Amygdala (tissue), 56 donors: ENCODE measurements at places on chromosomes 11 and 22.

- DNase-seq, result no peak
Measured at GRCh38 chr11:45930951-45931570, 8.6 kb downstream of the LARGE2 start.

- no peak for DNase-seq
Measured at GRCh38 chr11:81674211-81674610, 1059.5 kb downstream of the FAM181B start.

DNA sequence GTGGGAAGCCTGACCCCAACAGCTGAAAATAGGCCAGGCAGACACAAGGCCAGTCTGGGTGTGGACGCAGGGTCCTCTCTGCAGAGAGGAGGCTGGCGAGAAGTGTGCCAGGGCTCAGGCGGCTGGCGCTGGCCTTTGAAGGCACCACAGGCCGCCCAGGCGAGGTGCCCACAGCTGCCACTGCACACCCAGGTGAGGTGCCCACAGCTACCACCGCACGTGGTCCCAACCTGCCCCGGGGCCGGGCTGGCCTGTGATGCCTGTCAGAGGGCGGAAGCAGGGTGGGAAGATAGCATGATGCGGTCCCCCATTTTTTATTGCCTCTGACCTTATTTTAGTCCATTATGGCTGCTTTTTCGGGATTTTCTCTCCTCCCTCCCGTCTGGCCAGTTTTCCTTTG lies 1303.9 kb downstream of the BRD1 start:
- DNase-seq, result no peak

- no peak for DNase-seq
Measured at GRCh38 chr22:30969532-30970355, 679 bp downstream of the TUG1 start.

GRCh38 chr11:130217133-130218031 lies 57.8 kb downstream of the ST14 start:
- DNase-seq, result no peak

GRCh38 chr11:123454060-123454651 lies 24.1 kb downstream of the GRAMD1B start:
- no peak for DNase-seq

- DNase-seq, result no peak
Measured at GRCh38 chr11:62280452-62280851, 10.5 kb downstream of the SCGB2A2 start.

DNA sequence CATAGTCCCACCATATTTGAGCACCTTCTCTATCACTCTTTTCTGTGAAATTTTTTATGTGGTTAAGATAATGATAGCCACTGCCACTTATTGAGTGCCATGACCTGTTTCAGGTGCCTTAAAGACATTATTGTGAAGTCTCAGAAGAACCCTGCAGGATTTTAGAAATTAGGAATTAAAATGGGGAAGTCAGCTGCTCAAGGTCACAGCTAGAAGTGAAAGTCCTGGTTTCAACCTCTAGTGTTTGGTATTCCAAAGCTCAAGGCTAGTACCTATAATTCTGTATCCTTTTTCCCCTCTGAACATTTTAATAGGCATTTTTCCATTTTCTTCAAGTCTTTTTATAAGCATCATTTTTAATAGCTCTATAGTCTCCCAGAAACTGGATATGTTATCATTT lies 9.0 kb upstream of the RRM1 start:
- DNase-seq, result no peak

GRCh38 chr11:129213261-129213660 lies 21.1 kb upstream of the ARHGAP32 start:
- DNase-seq, result no peak

DNA sequence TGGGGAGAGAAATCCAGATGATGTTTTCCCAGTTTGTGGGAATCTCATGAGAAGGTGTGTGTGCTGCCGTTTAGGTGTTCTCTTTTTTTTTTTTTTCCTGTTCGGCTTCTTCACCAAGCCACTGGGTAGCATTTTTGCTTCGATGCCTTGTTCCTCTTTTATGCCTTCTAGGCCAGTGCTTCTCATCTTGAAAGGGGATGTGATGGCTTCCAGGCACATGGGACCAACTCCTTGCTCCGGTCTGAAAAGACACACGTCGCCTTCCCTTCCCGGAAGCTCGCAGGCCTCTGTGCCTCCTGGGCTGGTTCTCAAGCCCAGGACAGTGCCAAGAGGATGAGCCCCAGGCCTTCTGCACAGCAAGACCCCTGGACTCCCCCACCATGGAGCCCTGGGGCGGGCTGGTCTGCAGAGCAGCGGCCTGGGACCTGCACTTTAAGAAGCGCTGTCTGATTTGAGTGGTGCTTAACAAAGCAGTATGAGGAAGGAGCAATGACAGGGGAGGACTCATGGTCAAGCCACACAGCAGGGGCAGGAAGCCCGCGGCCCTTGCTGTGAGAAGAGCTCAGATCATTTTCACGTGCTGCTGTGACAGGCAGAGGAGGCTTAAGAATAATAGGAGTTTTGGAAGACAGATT lies 158.8 kb downstream of the MPPED1 start:
- DNase-seq, result no peak

DNA sequence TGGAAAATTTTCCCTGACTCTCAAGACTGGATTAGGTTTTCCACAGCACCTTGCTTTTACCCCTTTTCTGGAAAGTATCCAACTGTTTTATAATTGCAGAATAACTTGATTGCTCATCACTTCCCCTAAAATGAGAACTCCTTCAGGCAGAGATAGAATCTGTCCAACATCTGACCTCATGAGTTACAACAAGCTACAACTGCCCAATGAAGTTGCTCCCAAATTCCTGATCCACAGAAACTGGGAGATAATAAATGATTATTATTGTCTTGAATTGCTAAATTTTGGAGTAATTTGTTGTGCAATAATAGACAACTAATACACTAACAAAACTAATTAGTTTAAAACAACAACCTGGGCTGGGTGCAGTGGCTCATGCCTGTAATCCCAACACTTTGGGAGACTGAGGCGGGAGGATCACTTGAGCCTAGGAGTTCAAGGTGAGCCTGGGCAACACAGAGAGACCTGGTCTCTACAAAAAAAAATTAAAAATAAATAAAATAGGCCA lies 10.0 kb upstream of the CCDC83 start:
- DNase-seq, result no peak
